ENCODE measurements at places on chromosomes 1 and 21. TPM values are rescaled to one million over a fixed set of nuclear protein-coding genes. Genes with fewer than 3 reads are reported as not detected.

OR2T29 gene
- total RNA-seq: not detected

SLC1A7 gene
- 1.6 TPM for total RNA-seq

TMCC2 gene
- total RNA-seq: 2.5 TPM

FCGR1A gene
- 4.8 TPM for total RNA-seq

URB1 gene
- 18.6 TPM for total RNA-seq

DNAI4 gene
- 18.9 TPM for total RNA-seq

GRCh38 chr1:44721485-44722361, 9.2 kb downstream of the RNU5D-1 start:
- no peaks in the 10 kb centered on the region for H3K36me3 ChIP-seq
- no peaks in the 10 kb centered on the region for H3K27me3 ChIP-seq
- H3K4me3 ChIP-seq: no peak overlapping the region
- H3K4me1 ChIP-seq: no peaks in the 10 kb centered on the region
- DNase-seq: no peak
- peak overlapping the region; percentile 58 for H3K27ac ChIP-seq

GRCh38 chr1:12565094-12565965, 52.7 kb downstream of the DHRS3 start:
- no peaks in the 10 kb centered on the region for H3K4me1 ChIP-seq
- no peaks in the 10 kb centered on the region for H3K36me3 ChIP-seq
- H3K4me3 ChIP-seq: no peak overlapping the region
- no peak for DNase-seq
- no peaks in the 10 kb centered on the region for H3K27me3 ChIP-seq

GRCh38 chr1:153882296-153882912, 40.4 kb downstream of the GATAD2B start:
- no peak for DNase-seq
- no peaks in the 10 kb centered on the region for H3K4me1 ChIP-seq
- H3K27ac ChIP-seq: no peak overlapping the region
- H3K27me3 ChIP-seq: no peaks in the 10 kb centered on the region

DNA sequence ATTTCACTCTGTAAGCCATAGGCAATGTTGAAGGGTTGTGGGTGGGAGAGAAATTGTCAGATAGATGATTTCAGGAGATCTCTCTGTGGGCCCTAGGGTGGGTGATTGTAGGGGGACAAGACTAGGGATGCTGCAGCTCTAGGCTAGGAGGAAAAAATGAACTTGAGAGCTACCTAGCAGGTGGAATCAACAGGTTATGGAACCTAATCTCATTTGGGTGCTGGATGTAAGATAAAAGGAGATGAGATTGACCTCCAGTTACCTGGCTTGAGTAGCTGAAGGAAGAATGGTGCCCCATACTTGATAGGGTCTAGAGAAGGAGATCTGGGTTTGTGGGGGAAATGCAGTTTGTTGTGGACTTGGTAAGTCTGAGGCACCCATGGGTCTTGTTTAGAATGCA, 396.5 kb downstream of the RRAGC start:
- H3K4me3 ChIP-seq: no peak overlapping the region
- no peaks in the 10 kb centered on the region for H3K36me3 ChIP-seq
- H3K27me3 ChIP-seq: no peaks in the 10 kb centered on the region
- H3K4me1 ChIP-seq: no peaks in the 10 kb centered on the region

- no peaks in the 10 kb centered on the region for H3K36me3 ChIP-seq
- H3K27me3 ChIP-seq: no peaks in the 10 kb centered on the region
- H3K4me1 ChIP-seq: peaks cover 5% of the 10 kb centered on the region
- H3K4me3 ChIP-seq: no peak overlapping the region
These were observed 7.0 kb upstream of the GPR88 start for GRCh38 chr1:100530880-100531487.

DNA sequence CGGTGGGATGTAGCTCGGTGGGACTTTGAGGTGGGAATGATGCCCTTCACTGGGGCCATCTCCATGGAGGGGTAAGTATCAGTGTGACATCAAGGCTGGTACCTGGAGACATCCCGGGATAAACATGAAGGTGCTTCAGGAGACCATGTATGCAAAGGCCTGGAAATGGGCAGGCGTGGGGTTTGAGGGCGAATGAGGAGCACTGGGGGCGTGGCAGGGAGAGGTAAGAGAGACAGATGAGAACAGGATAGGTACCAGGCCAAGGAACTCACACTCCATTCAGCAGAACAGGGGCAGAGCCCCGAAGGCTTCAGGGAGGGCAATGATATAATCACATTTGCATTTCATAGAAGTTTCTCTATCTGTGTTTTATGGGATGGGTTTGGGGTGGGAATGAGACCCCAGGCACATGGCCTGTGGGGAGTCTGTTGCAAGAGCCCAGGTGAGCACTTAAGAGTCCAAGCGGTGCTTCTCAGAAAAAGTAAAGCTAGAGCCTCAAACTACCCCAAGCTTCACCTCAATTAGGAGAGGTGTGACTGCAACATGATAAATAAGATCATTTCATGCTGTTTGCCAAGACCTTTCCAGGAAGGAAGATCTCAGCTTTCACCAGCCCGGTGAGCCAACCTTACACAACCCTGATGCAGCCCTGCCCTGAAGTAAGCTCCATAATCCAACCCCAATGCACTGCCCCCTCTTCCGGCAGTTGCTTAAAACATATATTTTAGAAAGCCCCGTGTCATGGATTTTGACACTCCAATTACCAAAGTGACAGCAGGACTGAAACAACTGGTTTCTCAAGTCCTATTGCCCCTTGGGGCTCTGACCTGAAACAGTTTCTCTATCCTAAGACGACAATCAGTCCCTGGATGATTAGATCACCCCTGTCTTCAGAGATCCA, 7.4 kb downstream of the S100A9 start:
- no peak overlapping the region for H3K4me3 ChIP-seq
- H3K4me1 ChIP-seq: no peaks in the 10 kb centered on the region
- no peaks in the 10 kb centered on the region for H3K36me3 ChIP-seq
- no peaks in the 10 kb centered on the region for H3K27me3 ChIP-seq
- H3K27ac ChIP-seq: no peak overlapping the region
- no peak for DNase-seq

DNA sequence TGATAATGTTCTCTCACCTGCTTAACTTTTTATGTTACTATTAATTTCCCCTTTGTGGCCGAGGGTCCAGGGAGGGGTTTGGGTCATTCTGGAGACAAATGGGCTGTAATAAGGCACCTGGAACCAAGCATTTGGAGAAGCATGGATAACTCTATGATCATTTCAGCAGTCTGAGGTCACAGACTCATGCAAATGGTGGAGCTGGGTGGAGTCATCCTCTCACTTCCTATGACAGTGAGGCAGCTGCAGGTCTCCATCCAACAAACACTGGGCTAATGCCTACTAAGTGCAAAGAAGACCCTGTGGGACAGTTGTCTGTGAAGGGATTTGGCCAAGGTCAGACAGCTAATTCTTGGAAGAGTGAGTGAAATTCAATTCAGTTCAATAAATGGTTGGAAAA, 28.8 kb upstream of the CAMTA1 start:
- H3K27ac ChIP-seq: no peak overlapping the region
- H3K4me3 ChIP-seq: no peak overlapping the region
- no peaks in the 10 kb centered on the region for H3K36me3 ChIP-seq
- H3K27me3 ChIP-seq: no peaks in the 10 kb centered on the region
- no peaks in the 10 kb centered on the region for H3K4me1 ChIP-seq

- peaks cover 15% of the 10 kb centered on the region for H3K4me1 ChIP-seq
- H3K27me3 ChIP-seq: no peaks in the 10 kb centered on the region
- no peaks in the 10 kb centered on the region for H3K36me3 ChIP-seq
- peak overlapping the region; percentile 94 for H3K27ac ChIP-seq
These were observed 8.2 kb downstream of the LMNA start for GRCh38 chr1:156122519-156123355.

- no peaks in the 10 kb centered on the region for H3K27me3 ChIP-seq
- H3K27ac ChIP-seq: peak within 1 kb of the TSS; percentile 68
- peak within 1 kb of the TSS; percentile 75 for H3K4me3 ChIP-seq
- H3K4me1 ChIP-seq: peaks cover 7% of the 10 kb centered on the region
- DNase-seq: peak; percentile 99
These were observed at the start of gene LRIG2 for GRCh38 chr1:113072757-113073478. Gene LRIG2, plus strand, starts transcription at chr1:113073198. Its CDS starts 209 bp downstream, at chr1:113073407.

Data from tibial nerve (tissue), 4 donors.